ENCODE measurements at places on chromosomes 7 and 10. TPM values are rescaled to one million over a fixed set of nuclear protein-coding genes. Genes with fewer than 3 reads are reported as not detected.

The IL6 gene
- not detected for total RNA-seq

DNA sequence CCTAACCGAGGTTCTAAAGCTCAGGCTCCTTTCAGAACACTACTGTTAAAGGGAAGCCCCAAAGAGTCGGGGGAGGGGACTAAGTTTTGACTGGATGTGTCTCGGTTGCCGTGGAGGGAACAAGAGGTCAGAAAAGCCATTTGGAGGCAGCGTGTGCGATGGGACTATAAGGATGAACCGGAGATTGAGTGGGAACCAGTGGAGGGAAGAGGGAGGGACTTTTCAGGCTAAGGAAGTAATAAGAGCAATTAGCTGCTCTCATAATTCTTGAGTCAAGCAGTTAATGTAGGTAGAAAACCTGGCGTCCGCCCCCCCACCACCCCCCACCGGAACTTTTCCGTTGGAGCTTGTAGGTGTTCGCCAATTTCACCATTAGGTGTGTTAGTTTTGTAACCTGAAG, 491 bp upstream of the AKAP9 start:
- DNase-seq = no peak

The MEOX2 gene
- total RNA-seq = 2.5 TPM

DNA sequence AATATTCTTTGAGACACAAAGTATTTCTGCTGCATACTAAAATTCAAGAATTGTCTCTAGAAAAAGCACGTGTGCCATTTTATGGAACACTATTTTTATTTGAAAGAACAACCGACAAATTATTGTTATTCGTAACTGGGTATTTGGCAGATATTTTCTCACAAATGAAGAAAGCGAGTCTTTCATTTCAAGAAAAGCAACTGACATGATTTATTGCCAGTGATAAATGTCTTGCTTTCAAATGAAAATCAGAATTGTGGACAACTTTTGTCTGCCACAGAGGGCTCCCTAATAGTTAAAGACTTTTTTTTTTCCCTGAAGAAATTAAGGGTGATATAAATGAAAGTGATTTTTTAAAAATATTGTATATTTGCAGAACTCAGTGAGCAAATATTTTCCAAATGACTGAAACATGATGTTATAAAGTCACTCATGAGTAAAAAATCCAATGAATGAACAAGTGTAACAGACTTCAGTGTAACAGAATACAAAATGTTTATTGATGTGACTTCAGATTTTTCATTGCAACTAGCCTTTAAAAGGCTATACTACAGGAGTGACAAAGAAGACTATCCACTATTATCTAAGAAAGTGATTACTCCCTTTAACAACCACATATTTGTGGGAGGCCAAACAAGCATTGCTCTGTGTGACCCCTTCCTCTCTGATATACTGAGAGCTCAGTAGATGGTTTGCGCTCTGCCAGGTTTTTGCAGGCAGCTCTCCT, 49.0 kb upstream of the SEMA3E start:
- DNase-seq = no peak

- no peak for DNase-seq
Measured at GRCh38 chr10:109055243-109055642, 868.1 kb downstream of the XPNPEP1 start.

DNA sequence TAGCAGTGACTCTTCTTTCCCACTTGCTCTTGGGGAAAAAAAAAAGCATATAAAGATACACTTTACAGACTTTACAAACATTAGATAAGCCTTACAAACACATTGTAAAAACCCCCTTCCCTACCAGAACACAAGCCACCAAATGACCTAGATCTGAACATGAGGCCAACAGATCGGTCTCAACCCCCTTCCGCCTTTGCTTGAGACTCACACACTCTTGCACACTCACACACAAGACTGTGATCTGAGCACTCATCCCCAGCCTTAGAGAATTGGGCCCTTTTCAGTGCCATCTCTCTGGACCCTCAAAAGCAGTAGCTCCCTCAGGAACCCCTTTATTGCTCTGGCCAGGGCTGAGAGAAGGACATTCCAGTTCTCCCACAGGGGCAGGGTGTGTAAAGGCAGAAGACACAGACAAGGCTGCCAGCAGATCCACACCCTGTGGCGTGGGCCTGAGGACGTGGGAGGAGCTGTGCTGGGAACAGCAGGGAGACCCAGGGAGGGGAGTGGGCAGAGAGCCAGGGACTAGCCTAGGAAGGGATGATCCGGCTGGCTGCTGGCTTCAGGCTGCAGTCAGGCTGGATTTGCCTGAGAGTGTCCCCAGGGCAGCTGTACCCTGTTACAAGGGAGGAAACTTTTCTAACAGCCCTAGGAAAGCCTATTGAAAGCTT, 206.7 kb downstream of the KIAA1217 start:
- DNase-seq = no peak

All from esophagus squamous epithelium (tissue), 5 donors.